ENCODE measurements at places on chromosomes 11 and 22.

GRCh38 chr11:119380160-119380826 is 1.2 kb downstream of the USP2 start:
- no peak for DNase-seq

DNA sequence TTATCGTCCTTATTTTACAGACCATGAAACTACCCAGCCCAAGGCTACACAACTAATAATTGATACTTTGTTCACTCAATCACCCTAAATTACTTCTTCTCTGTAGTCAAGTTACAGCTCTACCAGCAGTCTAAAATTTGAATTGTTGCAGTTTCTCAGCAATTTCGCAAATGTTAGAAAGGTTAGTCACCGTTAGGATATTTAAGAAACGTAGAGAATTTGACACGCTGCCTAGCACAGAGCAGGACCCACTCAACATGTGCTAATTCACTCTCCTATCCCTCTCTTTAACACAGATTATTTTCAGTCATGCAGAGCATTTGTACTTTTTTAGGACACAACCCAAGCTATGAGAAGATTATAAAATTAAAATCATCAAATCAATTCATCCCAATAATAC is 771.1 kb upstream of the LUZP2 start:
- no peak for DNase-seq

DNA sequence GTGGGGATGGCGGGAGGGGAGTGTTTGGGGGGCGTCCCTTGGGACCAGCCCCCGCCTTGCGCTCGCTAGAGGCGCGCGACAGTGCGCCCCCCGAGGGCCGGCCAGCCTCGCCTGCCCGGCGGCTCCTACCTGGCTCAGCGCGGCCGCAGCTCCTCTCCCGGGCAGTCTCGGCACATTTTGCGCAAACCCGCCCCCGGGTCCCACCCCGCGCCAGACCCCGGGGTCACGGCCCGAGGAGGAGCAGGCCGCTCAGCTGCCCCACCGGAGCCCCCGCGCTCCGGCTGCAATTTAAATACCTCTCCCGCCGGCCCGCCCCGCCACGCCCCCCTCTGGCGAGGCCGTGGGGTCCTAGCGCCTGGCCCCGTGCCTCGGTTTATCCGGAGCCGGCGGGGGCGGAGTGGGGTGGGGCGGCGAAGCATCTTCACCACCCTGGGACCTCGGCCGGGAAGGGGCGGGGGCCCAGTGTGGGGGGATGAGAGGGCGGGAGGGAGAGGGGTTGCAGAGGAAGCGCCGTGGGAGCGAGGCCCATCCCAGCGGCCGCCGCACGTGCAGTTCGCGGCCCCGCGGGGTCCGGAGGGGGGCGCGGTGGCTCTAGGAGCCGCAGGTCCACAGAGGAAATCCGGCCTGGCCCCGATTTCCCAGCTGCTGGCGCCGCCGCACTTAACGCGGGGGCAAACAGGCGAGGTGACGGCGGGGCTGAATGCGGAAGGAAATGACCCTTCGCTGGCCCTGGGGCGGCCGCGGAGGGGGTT is at the start of gene LRRC32:
Gene LRRC32, minus strand, starts transcription at position 263 of the 752 bp plus-strand sequence. CDS start 4,793 bp downstream, outside the sequence.
- no peak for DNase-seq

DNA sequence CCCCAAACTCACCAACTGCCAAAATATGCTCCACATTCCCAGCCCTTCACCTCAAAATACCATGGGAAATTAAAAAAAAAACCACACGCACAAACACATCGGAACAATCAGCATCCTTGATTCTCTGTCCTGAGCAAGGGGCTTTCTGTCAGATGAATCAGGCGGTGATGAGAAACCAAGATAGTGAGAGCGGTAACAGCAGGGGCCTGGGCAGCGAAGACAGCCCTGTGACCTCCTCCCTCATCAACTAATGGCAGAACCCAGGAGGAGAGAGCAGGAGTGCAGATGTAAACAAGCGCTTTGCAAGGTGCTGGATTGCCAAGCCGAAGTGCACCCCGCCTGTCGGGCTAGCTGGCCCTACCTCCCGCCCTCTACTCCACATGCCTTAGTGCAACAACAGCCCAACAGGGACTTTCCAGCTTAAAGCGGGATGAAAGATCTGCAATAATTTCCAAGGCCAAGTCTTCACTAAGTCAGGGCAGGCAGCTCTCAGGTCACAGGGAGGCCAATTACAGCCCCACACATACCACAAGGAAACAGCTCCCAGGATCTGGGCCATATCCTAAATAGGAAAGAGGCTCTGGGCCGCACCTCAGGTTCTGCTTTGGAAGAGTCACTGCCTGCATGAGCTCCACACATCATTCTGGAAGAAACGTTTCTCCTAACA is 72.2 kb upstream of the BID start:
- DNase-seq, result no peak

- no peak for DNase-seq
Measured at GRCh38 chr11:89267660-89268302, 90.1 kb downstream of the TYR start.

- no peak for DNase-seq
Measured at GRCh38 chr11:122137078-122137793, 21.2 kb upstream of the BLID start.

GRCh38 chr22:41757502-41757901 is 43.0 kb upstream of the CCDC134 start:
- no peak for DNase-seq

DNA sequence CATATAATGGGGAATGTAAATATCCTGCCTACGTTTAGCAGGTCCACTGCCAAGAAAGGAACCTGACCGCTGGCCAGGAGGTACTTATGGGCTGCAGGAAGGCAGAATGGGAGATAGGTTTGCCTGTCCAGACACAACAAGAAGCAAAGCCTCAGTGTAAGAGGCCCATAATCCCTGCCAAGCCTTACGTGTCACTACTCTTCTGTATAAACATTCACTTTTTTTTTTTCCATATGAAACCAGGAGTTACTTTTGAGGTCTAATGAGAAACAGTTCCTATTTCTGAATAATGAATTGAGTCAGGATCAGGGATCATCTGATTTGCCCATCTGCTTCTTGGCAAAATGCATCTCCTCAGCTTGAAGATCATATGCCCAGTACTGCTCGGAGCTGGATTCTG is 230.2 kb downstream of the NTM start:
- DNase-seq, result no peak

DNA sequence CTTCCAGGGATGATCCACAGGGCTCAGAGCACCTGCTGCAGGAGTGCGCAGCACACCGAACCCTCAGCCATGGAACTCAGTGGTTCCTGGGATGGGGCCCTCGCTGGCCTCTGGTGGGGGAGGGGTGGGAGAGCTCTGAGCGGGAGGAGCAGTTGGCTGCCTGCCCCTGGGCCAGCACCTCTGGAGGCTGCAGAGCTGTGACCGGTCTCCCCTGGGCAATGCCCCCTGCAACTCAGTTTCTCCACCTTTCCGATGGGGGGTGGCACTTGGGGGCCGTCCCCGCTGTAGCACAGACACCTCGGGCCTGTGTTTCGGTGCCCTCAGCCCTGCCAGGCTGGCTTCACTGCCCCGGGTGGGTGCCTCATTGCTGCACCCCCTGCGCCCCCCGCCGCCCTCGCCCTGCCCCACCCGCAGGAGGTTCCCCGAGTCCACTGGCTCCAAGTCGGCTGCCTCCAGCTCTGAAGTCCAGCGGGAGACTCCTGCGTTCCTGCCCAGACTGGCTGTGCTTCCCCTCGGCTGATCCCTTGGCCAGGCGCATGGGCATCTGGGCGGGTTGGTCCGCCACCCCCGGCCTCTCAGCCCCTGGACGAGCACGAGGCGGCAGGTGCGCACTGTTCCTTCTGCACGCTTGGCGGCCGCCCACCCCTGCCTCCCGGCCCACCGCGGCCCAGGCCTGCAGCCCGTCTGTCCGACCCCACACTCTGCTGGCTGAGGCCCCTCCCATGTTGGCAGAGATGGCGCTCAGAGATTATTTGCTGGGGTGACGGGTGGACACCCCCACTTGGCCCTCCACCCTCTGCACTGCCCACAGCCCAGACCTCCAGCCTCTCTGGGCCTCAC is 1.8 kb downstream of the MUC6 start:
- no peak for DNase-seq

- DNase-seq, result peak; percentile 38
Measured at GRCh38 chr11:18243783-18244362, 4.6 kb downstream of the SAA2 start.

GRCh38 chr11:12762278-12762677 is 88.1 kb downstream of the TEAD1 start:
- DNase-seq, result no peak

DNA sequence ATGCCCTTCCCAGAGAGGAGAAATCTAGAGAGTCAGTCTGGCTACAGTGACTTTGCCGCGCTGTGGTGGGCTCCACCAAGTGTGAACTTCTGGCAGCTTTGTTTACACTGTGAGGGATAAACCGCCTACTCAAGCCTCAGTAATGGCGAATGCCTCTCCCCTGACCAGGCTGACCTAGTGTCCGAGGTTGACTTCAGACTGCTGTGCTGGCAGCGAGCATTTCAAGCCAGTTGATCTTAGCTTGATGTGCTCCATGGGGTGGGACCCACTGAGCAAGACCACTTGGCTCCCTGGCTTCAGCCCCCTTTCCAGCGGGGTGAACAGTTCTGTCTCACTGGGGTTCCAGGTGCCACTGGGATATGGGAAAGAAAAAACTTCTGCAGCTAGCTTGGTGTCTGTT is 38.6 kb upstream of the PTH start:
- DNase-seq, result no peak

DNA sequence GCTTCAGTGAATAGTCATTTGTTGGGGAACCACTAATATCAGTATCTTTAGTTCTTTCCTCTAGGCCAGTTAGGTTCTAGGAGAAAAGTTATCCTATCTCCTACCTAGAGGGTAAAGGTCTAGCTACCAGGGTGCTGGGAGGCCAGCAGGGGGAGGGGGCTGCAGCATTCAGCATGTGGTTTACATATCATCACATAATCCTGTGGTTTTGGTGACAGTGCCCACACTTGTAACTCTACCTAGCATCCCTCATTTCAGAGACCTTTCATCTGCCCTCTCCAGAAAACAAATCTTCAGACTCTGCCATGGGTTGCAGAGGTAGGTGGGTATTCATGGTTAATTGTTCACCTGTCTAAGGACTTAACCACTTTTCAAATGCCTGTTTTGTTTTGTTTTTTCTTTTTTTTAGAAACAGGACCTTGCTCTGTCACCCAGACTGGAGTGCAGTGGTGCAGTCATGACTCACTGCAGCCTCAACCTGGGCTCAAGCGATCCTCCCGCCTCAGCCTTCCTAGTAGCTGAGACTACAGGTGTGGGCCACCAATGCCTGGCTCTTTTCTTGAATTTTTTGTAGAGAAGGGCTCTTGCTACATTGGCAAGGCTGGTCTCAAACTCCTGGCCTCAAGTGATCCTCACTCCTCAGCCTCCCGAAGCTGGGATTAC is 146.8 kb downstream of the ENTHD1 start:
- DNase-seq, result no peak

DNA sequence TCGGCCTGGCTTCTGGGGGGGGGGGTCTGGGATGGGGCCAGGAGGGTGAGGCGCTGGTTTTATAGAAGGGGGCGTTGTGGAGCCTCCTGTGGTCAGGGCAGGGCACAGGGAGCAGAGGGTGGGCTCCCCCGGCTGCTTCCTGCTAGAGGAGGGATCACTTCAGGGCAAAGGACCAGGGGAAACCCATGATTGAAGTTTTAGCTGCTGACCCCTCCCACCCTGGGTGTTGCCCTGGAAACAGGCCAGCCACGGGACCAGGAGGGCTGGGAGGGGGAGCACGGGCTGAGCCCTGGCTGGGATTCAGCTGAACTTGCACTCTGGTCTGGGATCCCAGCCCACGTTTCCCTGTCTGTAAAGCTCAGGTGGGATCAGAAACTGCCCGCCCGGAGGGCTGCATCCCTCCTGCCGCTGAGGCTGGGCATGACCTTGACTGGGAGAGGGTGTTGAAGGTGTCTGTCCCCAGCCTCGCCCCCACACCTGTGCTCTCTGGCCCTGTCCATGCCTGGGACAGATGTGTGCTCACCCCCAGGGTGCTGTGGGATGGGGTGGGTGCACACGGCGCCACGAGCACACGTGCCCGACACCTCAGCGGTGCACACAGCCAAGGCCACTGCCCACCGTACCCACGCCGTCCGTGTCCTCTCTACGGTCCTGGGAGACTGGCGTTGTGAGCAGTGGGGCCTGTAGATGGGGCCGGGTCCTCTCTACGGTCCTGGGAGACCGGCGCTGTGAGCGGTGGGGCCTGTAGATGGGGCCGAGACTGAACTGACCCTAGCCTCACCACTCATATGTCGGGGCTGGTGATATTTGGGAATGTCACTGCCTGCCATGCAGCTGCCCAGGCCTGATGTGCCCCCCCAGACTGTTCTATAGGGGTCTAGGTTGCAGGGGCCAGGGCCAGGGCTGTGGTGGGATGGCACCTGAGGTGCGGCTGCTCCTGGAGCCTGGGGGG is 2.3 kb downstream of the TSPAN4 start:
- no peak for DNase-seq

DNA sequence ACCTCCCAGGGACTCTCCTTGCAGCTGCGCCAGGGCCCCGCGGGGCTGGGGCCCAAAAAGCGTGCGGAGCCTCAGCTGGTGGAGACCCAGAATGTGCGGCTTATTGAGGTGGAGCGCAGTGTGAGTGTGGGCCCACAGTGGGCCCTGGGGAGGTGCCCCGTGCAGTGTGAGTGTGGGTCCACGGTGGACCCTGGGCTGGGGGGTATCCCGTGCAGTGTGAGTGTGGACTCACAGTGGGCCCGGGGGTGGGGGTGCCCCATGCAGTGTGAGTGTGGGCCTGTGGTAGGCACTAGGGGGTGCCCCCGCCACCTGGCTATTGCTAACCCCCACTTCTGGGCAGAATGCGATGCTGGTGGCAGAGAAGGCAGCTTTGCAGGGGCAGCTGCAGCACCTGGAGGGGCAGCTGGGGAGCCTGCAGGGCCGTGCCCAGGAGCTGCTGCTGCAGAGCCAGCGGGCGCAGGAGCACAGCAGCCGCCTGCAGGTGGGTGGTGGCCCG is 7.8 kb upstream of the RPS6KA4 start:
- no peak for DNase-seq

DNA sequence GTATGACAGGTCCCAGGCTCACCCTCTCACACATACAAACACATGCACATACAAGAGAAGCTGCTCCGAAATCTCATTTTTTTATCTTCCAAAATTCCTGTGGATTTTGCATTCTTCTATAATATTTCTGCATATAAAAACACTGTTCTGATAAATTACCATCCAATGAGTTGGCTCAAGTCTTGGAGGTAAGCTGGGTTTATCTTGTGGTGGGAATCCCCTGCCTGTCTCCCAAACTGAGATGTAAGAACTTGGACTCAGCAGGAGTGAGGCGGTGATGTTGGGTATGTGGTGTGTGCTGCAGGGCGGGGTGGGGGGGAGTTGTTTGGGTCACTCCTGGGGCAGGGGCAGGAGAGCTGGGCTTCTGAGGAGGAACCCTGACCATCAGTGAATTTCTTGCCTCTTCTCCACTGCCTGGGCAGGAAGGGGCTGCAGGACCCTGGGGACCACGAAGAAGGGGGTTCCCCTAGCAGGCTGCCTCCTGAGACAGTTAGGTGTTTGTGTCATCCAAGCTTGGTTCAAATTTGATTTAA is 6.8 kb upstream of the P2RY6 start:
- no peak for DNase-seq

Data from stimulated activated CD8-positive, alpha-beta memory T cell treated with anti-CD3 and anti-CD28 coated beads, Interleukin-7, amount 100 ng/mL, for 4 hours (primary cell).